Regular cardiac myocyte (primary cell): ENCODE measurements at places on chromosomes 12 and 14. TPM values are rescaled to one million over a fixed set of nuclear protein-coding genes. Genes with fewer than 3 reads are reported as not detected.

Gene CFAP73
- total RNA-seq = not detected in 2 replicates

Gene IL26
- total RNA-seq = under 0.01 TPM in 1 of 2 replicates, not detected in the other

Gene SAMD15
- 2.5 and 4.2 TPM in 2 replicates for total RNA-seq

Gene TMEM106C
- 128 and 139 TPM in 2 replicates for total RNA-seq

Gene IGFBP6
- 561 and 1,794 TPM in 2 replicates for total RNA-seq

Gene IL31
- not detected in 2 replicates for total RNA-seq

Gene RIPK3
- total RNA-seq = 0.19 and 0.56 TPM in 2 replicates

Gene SLC17A8
- total RNA-seq = not detected in 2 replicates

Gene C12orf56
- 0.19 and 0.28 TPM in 2 replicates for total RNA-seq

Gene OVCH1
- total RNA-seq = under 0.01 and 0.28 TPM in 2 replicates

Gene PRR4
- total RNA-seq = 0.28 and 1.2 TPM in 2 replicates

Gene NDUFA12
- total RNA-seq = 99.5 and 126 TPM in 2 replicates

Gene VCPKMT
- total RNA-seq = 4.4 and 6.8 TPM in 2 replicates

Gene NPAS3
- under 0.01 and 0.85 TPM in 2 replicates for total RNA-seq

Gene IRAK3
- 3.5 and 18.3 TPM in 2 replicates for total RNA-seq

Gene PLEK2
- total RNA-seq = 9.3 and 42.0 TPM in 2 replicates

Gene AQP2
- total RNA-seq = not detected in 2 replicates

Gene TAS2R50
- 1.5 and 3.1 TPM in 2 replicates for total RNA-seq

Gene KRT6C
- not detected in 2 replicates for total RNA-seq

Gene LGR5
- 0.58 and 1.7 TPM in 2 replicates for total RNA-seq

Gene PIK3C2G
- not detected in 2 replicates for total RNA-seq

Gene AVPR1A
- 0.38 and 0.56 TPM in 2 replicates for total RNA-seq

Gene ARHGDIB
- total RNA-seq = 36.9 and 90.9 TPM in 2 replicates

Gene FOXN4
- not detected in 2 replicates for total RNA-seq

Gene TPPP2
- not detected in 2 replicates for total RNA-seq

Gene P2RX2
- not detected in 2 replicates for total RNA-seq

Gene IFNG-AS1
- total RNA-seq = not detected in 2 replicates

Gene AGAP2
- total RNA-seq = 0.19 and 0.28 TPM in 2 replicates

Gene TMEM229B
- under 0.01 and 4.5 TPM in 2 replicates for total RNA-seq
